ENCODE measurements at places on chromosomes 6 and 20.
A peak's percentile ranks its signal among the peaks of the same experiment; 100 is the strongest.

GRCh38 chr6:80548532-80548931, 442.1 kb downstream of the BCKDHB start:
- DNase-seq, result peak; percentile 46

DNA sequence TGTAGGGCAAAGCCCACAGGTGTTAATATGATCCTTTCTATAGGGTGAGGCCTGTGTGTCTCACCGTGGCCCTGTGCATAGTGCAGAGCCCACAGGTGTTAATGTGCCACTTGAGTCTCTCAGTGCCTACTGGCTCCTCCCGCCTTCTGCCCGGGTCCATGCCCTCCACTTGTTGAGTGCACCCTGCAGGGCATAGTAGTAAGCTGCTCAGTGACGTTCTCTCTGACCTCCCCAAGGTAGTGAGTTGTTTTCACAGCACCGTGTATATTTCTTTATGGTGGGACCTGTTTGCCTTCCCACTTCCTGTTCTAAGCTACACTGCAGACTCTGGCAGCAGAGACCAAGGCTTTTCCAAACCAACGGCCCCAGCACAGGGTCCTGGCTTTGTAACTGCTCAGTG, 64.5 kb upstream of the SLC22A1 start:
- no peak for DNase-seq

GRCh38 chr6:117518870-117519269, 36.4 kb downstream of the DCBLD1 start:
- no peak for DNase-seq

- no peak for DNase-seq
These were observed 141.6 kb downstream of the TRIM27 start for GRCh38 chr6:28782113-28782673.

DNA sequence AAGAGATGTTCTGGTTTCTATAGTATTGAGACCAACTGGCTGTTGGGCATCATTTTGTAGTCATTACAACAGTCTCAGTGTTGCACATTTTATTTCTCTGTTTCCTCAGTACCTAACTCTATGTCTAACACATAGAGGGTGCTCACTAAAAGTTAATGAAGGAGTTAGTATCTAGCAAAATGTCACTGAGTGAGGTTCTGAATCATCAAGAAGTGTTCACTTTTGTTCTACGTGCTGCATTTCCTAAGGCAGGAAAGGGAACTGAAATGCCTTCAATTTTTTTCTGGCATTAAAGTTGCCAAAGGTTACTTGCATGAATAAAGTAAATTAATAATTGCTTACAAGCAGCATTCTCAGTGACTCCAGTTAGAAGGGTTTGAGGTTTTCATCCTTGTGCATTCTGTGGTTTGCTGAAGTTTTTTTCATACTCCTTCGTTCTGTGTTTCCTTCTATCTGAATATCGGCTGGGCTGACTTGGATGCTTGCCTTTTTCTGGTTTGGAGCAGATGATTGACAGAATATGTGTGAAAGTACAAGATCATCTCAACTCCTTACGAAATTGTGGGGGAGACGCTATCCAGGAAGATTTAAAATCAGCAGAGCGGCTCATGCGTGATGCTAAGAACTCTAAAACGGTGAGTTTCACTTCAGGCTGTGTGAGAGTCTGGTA, 114.5 kb upstream of the SCGN start:
- DNase-seq, result no peak

DNA sequence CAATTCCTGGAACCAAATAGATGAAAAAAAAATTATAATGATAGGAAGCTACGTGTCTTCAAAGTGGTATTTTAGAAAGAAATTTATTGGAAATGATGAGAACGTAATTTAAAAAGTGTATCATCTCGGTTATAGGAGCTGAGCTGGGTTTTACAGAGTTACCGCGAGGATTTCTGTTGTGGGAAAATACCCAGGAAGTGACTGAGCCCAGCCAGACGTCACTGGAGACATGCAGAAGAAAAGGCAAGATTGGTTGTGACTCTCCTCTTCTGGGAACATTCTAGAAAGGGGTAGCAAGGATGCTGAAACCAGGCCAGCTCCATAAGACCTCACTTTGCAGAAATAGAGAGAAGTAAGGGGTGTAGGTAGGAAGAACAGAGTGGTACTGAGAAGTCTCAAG, 95.9 kb upstream of the ADGRF1 start:
- peak; percentile 55 for DNase-seq

DNA sequence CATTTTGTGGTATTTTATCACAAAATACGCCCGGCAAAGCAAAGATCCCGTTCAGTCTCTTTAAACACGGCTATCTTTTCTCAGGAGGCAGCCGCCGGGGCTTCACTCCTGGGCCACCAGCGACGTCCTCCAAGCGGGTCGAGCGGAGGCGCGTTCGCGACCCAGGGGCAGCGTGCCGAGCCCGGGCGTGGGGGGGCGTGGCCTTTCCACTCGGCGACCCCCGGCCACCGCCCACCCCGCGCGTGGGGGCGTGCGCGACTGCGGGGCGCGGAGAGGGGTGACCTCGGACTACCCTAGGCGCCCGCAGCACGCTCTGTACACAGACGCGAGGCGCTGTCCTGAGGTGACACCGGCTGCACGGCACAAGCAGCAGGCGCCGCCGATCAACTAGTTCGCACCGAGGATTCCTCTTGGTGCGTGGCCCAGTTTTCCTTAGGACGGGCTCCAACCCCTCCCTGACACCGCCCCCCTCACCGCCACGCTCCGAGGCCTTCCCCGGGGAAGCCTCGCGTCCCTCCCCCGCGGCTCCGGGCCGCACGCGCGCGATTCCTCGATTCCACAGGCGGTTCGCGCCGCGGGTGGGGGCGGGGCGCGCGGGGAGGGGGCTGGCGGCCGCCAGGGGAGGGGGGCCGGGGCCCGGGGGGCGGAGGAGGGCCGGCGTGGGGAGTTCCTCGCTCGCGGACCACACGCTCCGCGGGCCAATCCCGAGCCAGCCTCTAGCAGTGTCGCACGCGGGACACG, 1.1 kb upstream of the JARID2 start:
- DNase-seq, result no peak

GRCh38 chr6:132072271-132072670, 121.1 kb upstream of the CCN2 start:
- DNase-seq, result no peak

- DNase-seq, result no peak
These were observed 30.6 kb downstream of the CPNE5 start for GRCh38 chr6:36808634-36809033.

DNA sequence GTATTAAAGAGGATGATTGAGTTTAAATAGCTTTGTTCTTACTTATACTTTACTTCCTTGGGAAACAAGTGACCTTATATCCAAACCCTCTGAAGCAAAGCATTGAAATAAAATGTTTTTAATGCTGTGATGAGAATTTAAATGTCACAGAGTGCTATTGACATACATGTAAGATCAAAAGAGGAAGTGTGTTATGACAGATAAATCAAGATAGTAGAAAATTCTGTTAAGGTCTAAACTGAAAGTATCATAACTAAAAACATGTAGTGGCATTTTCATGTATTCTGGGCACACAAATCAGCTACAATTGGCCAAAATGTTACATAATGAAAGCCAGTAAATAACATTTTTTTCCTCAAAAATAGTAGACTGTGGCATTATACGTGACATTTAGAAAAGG, 318.0 kb downstream of the GRIK2 start:
- no peak for DNase-seq

DNA sequence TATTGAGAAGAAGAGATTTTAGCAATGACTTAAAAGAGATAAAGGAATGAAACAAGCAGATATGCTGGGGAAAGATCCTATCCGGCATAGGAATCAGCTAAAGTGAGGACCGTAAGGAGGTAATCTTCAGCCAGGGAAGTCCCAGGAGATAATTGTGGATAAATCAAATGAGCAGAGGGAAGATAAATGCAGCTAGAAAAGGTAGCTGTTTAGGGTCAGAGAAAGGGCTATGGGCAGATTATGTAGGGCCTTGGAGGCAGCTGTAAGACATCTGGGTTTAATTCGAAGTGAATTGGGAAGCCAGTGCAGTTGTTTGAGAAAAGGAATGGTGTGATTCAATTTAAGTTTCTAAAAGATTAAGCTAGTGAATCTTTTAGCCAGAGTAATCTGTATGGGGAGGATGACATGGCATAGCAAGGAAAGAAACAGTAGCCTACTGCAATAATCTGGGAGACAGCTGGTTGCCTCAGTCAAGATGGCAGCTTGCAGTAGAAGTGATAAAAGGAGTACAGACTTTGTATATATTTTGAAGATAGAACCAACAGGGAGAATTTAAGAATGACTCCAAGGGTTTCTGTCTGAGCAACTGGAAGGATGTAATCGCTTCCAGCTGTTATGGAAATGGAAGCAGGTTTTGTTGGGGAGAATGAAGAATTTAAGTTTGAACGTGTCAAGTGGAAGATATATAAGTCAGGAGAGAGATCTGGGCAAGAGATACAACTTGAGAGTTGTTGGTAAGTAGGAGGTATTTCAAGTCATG, 552.3 kb upstream of the FLRT3 start:
- no peak for DNase-seq

- no peak for DNase-seq
These were observed 30.7 kb downstream of the GFRA4 start for GRCh38 chr20:3632311-3633004.

DNA sequence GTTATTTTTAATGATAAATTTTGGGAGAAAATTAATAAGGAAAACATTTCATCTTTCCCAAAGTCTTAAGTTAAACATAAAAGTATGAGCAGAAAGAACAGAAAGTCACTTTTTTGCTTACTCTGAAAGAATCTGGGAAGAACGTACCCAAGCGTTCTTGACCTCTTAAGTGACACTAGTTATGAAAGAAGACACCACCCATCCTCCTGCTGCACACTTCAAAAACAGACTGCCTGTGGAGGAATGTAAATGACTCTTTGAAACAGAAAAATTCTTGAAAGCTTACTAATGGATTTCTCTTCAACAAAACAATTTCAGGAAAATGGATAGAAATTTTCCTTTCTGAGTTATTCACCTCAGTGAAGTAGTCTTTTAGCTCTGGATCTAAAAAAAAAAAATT, 227.7 kb downstream of the MEI4 start:
- peak; percentile 76 for DNase-seq

All from brain microvascular endothelial cell (primary cell).